ENCODE measurements at places on chromosomes 6 and 20.

DNA sequence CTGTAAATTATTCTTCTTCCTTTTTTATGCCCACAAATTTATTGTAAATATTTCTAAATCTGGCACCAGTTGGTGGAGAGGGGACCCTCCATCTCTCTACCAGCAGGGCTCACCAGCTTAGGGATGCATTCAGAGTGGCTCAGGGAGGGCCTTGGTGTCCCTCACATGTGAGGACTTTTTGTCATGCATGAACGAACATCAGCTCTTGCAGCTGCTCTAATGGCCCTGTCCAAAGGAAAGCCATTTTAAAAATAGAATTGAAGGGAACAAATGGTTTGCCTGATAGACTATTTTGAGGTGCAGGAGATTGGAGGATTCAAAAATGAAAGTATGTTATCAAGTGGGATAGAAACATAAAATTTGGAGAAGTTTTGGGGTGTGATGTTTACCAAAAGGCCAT, 37.5 kb upstream of the KLHL31 start:
- DNase-seq, result no peak

DNA sequence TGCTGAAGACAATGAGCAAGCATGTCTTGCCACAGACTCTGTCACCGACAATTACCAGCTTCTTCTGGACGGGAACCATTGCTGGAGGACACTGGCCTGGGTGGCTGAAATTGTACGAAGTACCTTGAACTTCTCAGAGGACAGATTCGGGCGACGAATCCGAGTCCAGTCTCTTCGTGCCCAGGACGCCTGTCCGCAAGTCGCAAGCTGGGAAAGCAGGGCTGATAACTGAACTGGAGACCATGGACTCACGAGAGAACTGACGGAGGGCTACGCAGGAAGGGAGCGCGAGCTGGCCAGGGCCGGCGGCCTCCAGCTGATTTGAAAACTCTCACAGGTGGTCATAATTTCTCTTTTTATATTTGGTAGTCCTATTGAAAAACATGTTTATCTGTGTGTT, 1229.5 kb upstream of the MAP3K7 start:
- DNase-seq, result no peak

DNA sequence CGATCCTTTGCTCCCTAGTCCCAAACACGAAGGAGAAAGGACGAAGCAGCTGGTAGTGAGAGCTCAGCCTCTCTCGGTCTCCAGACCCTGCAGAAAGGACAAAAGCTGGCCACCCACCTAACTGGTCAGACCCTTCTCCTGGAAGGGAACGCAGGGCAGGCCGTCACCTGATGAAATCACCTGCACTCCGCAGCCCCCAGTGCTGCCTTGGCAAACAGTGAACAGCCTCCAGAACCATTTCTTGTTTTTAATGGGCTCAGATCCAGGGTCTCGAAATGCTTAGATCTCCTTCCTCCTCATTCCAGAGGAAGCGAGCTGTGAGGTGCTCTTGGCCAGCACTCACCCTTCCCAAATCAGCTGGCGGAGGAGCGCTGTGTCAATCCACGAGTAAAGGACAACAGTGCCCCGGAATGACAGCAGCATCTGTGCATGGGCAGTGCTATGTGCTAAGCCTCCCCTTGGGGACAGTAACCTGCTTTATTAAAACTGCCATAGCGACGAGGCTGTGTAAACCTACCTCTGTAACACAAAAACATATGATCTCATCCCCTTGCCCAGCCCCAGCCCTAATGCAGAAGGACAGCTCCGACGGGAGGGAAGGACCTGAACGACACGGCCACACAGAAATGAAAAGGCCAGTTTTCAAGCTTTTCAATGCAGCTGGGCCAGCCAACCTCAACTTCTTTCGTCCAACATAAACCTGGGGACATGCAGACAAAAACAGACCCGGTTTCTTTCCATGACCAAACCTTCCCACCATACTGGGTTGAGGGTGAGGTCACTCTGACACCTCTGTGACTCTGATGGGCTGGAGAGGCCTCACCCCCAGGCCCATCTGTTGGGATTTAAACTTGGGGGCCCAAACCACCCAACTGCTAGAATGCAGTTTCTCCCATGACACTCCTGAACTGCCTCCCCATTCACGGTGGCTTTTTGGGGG, 43.3 kb downstream of the SULF2 start:
- DNase-seq, result no peak

DNA sequence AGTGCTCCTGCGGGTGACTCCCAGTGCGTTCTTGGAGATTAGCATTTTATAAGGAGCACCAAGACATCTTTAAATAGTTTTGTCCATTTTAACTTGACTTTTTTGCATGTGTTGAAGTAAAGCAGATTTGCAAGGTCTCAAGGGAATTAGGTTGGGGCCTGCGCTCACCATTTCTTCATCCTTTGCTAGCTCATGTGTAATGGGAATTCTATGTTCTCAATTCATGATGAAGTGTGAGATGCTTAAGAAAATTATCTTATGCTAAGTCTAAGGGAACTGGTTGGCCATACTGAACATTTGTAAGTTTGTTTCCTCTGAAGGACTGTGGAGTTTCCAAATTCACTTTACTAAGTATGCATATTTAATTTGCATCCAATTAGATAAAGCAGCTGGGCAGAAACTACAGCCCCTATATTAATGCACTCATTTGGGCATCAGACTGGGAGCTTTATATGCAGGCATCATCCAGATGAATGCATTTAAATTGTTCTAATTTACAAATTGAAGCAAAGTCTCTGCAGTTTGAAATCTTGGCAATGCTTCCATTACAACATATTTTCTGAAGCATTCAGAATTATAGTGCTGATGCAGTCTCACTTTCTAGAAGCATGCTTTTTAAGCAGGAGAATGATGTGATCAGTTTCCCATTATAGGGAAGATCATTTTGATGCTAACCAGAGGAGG, 108.3 kb upstream of the AKAP12 start:
- DNase-seq, result no peak

GRCh38 chr6:75893058-75893775, 144.2 kb downstream of the MYO6 start:
- no peak for DNase-seq

DNA sequence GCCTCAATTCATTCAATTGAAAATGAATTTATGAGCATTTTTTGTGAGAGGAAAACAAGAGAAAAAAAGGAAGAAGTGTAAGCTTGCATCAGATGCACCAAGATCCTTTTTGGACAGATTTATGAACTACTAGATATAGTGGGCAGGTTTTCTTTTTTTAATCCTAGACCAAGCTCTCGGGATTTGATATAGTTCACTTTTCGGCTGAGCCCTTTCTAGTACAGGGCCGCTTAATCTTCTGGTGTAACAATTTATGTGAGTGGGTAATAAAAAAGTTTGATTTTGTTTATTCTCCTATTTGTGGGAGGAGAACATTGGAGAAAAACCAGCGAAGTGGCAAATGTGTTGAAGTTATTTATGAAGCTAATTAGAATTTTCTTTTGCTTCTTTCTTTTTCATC, 538.0 kb downstream of the UTRN start:
- no peak for DNase-seq

DNA sequence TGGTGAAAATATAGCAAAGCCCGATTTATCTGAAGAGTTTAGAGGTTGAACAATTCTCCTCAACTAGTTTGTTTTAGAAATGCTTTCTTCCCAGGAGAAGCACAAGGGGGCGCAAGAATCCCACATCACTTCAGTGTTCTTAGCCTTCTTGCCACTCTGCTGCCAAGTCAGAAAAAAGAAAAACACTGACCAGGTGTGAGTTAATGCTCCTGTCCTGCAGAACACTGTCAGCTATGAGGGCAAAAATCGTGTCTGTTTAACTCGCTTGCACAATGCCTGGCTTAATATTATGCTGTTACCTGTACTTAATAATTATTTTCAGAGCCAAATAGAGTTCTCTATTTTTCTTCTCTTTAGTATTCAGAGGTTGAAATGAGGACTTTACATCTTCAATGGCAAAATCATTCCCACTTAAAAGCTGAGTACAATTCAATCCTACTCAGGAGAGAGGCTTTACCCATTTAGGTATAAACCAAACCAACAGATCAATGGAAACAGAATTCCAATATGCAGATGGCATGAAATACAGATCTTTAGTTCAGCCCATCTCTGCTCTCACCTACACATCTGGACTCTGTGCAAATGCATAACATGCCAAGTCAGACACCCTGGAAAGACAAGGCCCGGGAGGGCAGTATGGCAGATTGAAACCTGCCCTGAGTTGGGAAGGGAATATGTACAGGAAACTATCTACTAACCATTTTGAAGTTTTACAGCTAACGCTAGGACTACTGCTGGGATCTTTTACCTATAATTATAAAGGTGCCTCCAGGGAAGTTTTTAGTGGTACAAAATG, 71.4 kb upstream of the TULP1 start:
- DNase-seq, result no peak

GRCh38 chr6:108877046-108877751, 29.0 kb downstream of the ARMC2 start:
- no peak for DNase-seq

- DNase-seq, result no peak
These were observed 230.7 kb downstream of the TFAP2C start for GRCh38 chr20:56859801-56860261.

DNA sequence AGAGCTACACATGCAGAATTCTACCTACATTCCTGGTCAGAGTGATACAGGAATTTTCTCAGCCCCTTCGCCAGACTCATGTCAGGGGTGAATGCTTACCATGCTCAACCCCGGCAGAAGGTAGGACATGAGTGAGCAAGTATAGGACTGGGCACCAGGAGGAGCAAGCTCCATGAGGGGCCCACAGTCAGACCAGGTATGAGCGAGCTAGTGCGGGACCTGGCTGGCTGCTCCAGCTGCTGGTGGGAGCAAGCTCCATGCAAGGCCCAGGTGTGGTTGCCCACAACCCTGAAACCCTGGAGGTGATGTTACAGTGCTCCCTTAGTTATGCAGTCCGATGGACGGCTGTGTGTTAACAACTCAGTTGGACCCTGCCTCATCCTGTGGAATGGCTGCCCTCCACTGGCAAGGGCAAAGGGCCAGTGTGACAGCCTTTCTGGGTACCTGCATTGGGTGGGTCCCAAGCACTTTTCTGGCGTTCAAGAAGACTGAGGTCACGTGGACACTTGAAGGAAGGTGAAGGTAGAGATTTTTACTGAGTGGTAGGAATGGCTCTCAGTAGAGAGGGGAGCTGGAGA, 503.5 kb upstream of the CITED2 start:
- DNase-seq, result no peak

- DNase-seq, result no peak
These were observed 1.9 kb upstream of the NKAIN4 start for GRCh38 chr20:63255931-63256704.

GRCh38 chr20:53547664-53548239, 45.9 kb downstream of the ZNF217 start:
- no peak for DNase-seq

GRCh38 chr6:138307816-138308730, 69.6 kb upstream of the SMIM28 start:
- no peak for DNase-seq

DNA sequence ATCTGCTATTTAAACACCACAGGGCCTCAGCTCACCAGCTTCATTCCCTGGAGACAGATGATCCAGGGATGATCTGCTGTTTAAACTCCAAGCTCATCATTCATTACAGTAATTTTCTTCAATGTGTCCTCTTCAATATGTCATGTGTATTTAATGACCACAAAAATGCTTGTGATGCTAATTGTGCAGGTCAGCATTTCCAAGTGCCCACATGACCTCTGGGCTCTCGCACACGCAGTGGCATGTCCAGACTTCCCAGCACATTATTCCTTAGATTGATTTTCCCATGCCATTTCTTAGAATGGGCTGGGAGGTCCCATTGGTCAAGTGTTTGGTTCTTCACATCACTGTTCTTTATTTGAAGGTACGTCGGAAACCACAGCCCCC, 434.4 kb downstream of the HAO1 start:
- DNase-seq, result no peak

DNA sequence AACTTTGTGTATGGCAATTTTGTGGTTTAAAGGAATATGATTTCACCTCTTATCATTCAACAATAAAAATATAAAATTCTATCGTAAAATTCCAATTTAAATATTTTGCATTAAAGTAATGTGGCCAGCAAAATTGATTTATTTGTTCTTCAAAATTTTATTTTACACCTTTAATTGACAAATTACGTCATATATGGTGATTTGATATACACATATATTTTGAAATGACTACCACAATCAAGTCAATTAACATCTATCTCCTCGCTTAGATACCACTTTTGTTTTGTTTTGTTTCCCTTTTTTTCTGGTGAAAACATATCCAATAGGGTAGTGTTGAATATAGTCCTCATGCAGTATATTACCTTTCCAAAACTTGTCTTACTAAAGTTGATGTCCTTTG, 467.6 kb upstream of the HS3ST5 start:
- no peak for DNase-seq

- DNase-seq, result no peak
These were observed 95.0 kb downstream of the AIG1 start for GRCh38 chr6:143155681-143156080.

- no peak for DNase-seq
These were observed 52.0 kb upstream of the TULP1 start for GRCh38 chr6:35564733-35565132.

GRCh38 chr20:56223352-56223751, 25.2 kb upstream of the MC3R start:
- DNase-seq, result no peak

DNA sequence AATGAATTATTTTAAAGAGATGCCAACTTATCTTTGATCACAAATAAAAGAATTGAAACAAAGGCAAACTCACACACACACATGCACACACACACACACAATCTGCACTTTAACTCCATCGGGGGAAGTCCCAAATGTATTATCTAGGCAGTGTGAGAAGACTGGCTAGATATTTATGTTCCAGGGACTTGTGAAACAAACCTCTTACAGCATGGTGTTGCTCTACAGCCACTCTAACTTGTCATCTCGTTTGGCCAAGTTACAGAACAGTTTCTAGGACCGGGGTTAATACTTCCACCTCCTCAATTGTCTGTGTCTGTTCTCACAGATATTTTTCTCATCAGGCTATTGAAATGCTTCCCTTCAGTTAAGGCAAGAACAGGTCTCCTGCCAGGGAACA, 855.0 kb downstream of the EPHA7 start:
- DNase-seq, result no peak

DNA sequence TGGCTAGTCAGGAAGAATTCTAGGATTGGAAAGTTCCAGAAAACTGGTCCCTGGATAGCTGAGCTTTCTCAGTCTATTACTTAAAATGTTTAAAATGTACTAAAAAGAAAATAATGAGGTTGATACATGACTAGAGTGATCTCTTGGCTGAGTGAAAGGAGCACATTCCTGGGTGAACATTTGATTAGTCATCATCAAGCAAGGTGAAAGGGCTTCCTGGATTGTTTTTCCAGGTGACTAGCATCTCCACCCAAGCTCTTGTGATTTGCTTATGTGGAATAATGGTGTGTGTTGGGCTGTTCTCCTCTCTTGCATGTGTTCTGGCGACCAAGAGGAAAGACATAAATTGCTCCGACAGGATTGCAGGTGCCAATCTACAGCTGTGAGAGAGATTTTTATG, 42.9 kb downstream of the PKIB start:
- no peak for DNase-seq

- no peak for DNase-seq
These were observed 5.5 kb downstream of the DNAJC5 start for GRCh38 chr20:63900413-63900812.

GRCh38 chr6:139829576-139829975, 455.1 kb upstream of the CITED2 start:
- no peak for DNase-seq

- DNase-seq, result no peak
These were observed 165.2 kb downstream of the BCAS1 start for GRCh38 chr20:53905019-53905819.

GRCh38 chr6:33623895-33624381, 2.8 kb downstream of the ITPR3 start:
- DNase-seq, result no peak
